T47D (cell line): ENCODE measurements at places on chromosomes 1 and 21.

DNA sequence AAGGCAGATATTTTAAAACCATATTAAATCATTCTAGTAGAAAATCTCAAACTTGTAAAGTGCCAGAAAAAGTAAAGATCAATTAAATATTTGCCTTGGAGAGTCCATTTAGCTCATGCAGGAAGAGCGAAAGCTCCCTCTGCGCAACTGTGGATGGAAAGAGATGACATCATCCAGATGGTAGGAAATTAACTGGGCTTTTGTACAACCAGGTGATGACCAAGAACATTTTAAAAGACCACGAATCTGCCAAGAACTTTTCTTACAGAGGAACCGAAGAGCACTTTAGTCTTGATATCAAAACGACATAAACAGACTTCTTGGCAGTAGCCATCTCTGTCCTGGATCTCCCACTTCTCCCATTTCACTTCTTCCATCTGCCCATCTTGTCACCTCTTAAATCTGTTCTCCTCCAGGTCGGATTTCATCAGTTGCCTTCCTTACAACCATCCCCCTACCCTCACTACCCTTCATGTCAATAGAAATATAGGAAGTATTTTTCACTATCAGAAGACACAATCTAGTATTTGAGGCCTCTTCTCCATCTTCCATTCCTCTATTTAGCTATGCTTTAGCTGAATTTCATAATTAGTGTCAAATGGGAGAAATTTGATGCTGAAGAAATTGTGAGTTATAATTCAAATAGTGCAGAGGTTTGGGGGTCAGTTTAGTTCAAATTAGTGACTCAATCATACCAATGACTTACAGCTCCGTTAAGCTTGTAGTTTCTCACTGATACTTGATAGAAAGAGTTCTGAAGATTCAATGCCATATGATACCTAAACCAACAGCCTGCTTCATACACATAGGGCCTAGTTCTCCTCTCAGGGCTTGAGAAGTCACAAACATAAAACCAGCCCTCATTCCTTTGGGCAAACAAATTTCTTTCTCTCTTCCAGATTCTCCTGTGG lies 22.0 kb upstream of the DNASE2B start:
- no peak for DNase-seq

DNA sequence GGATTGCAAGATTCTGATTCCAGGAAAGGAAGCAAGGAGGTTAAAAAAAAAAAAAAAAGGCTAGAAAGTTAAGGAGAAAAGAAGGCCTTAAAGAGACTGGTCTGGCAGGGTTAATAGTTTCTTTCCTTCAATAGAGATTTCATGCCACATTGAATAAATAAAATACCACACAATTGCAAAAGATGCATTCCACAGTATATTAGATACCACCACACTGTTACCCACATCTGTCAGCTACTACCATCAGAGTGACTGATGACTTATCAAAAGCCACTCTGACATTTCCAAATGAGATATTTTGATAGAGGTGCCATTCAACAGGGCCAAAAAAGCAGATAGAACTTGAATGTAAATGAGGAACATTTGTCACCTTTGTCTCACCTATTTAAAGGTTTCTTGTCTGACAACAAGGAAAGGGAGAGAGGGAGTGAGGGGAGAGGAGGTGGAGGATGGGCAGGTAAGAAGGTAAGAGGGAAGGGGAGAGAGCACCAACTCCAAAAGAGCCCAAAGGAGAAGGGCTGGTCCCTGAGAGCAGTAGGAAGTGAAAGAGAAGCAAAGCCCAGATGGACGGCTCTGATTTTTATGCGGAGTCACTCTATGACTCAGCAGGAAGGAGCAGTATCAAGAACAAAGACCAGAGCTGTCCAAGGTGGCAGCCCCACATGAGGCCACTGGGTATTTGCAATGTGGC lies 38.3 kb downstream of the LRRN2 start:
- peak; percentile 85 for DNase-seq

- DNase-seq: no peak
These were observed 60.3 kb upstream of the GPR153 start for GRCh38 chr1:6321205-6321604.

- DNase-seq: no peak
These were observed 5.3 kb downstream of the KTI12 start for GRCh38 chr1:52028328-52028727.

- DNase-seq: no peak
These were observed 1.0 kb downstream of the APOBEC4 start for GRCh38 chr1:183652107-183652506.

- no peak for DNase-seq
These were observed 348.1 kb upstream of the VAMP3 start for GRCh38 chr1:7422966-7423365.

DNA sequence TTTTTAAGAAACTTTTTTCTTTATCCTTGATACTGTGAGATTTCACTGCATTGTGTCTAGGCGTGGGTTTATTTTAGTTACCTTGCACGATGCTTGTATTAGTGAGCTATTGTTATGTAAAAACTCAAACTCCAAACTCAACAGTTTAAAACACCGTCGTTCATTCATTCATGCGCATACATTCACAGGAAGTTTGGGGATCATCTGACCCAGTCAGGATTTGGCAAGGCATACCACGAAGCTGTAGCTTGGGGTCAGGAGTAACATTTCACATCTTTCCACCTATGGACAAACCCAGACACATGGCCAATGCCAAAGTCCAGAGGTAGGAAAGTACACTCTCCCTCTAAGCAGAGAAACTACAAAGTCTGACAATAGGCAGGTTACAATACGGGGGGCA lies 324.6 kb upstream of the CHRM3 start:
- no peak for DNase-seq

GRCh38 chr1:22613951-22614350 lies 22.5 kb upstream of the C1QA start:
- no peak for DNase-seq

- no peak for DNase-seq
These were observed 32.1 kb upstream of the PLPPR4 start for GRCh38 chr1:99232172-99232571.

GRCh38 chr1:117205368-117205767 lies 5.4 kb downstream of the VTCN1 start:
- DNase-seq: no peak

DNA sequence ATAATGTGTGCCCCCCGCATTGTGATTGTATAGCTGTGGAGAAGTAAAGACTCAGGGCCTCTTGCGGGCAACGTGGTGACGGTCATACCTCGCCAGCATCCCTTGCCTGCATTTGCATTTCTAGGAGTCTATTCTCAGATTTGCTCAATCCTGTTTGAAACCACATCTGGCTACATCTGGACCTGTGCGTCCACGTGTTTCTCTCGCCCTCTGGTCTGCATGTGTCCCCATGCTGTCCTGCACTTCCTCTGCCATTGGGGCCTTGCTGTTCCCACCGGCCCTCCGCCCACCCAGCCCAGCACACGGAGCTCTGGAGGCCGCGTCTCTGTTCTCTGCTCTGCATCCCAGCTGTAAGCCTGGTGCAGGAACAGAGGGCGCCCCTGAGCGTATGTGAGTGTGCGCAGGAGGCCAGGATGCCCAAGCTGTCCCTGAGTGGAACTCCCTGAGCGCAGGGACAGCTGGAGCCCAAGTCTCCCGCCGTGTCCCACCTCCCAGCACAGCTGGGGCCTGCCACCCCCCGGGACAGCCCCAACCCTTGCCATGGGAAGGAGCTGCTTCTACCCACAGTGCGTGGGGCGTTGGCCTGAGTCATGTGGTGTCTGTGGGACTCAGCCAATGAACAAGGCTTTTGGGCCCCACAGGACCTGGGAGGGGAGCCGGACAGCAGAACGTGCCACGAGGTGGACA lies 1.6 kb downstream of the KRTAP10-2 start:
- no peak for DNase-seq

DNA sequence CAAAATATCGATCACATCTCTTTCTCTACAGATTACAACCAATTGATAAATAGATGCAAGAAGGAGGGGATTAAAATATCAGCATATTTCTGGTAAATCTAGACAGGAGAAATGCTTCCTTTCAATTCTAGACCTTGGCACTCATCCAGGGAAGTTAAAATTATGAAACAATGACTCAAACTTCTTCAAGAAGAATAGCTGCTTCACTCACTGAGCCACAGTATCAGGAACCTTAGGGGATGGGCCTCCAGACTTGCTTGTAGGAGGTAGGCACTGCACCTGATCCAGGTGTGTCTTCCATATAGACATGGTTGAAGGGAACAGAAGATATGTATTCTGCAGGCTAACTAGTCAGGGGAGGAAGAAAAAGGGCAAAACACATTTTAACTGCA lies 9.8 kb downstream of the SLAMF7 start:
- no peak for DNase-seq

DNA sequence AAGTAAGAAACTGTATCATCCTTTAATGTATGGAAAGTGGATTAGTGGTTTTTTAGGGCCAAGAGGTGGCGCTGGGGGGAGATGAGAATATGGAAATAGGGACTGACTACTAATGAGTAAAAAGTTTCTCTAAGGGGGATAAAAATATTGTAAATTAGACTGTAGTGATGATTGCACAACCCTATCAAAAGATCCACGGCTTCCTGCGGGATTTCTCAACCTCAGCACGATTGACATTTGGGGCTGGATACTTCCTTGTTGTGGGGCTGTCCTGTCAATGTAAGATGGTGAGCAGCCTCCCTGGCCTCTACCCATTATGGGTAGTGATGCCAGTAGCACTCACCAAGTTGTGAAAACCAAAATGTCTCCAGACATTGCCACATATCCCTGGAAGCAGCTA lies 36.0 kb upstream of the PRDM2 start:
- no peak for DNase-seq

DNA sequence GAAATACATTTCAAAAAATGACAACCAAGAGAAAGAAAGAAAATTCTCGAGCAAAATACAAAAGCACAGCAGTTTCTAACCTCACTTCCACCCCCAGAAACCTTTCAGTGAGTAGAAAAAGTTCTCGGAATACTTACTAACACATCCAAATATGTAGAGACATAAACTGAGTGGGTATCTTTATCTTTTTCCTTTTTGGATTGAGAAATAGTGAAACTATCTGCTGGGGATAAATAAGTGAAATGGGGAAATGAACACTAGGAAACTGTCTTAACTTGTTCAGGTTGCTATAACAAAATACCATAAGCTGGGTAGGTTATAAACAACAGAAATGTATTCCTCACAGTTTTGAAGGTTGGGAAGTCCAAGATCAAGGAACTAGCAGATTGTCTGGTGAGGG lies 72.0 kb downstream of the VCAM1 start:
- no peak for DNase-seq

DNA sequence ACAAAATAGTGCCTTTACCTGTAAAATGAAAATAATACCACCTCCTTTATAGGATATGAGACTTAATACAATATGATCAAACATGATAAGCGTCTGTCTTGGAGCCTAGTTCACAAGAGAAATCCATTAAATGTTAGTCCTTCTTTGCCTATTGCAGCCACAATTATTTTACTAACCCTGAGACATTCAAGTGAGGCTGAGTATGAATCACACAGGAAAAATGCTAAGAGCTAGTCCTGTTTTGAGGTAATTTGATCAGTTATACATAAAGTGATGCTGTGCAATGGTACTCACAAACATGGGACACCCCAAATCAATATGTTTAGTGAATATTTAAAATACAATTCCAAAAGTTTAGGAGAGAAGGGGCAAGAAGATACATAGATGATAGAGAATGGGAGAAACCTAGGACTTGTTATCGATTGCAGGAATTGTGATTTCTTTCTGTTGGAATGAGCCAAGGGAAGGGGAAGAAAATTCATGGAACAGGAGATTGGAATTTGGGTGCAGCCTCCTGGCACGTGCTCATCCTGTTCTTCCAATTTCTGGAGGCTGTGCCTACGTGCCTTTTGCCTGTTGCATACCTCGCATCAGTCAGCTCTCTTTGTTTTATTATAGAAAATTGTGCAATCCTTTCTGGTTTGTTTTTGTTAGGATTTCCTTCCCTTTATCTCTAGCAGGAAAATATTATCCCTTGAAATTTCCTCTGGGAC lies 39.9 kb upstream of the BACH1 start:
- peak; percentile 31 for DNase-seq

DNA sequence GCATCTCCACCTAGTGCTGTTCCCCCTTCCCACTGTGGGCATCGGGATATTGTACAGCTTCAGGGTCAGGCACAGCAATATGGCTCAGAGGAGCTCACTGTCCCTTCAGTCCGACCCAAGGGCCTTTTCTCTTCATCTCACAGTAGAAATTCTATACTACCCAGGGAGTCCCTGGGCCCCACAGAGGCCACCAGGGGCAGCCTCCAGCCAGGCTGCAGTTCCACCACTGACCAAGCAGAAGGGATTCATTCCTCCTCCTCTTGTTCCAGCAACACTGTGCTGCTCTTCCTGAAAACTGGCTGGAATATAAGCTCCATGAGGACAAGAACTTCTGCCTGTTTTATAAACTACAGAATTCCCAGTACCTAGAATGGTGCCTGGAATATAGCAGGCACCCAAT lies 70.5 kb downstream of the CD34 start:
- DNase-seq: no peak

DNA sequence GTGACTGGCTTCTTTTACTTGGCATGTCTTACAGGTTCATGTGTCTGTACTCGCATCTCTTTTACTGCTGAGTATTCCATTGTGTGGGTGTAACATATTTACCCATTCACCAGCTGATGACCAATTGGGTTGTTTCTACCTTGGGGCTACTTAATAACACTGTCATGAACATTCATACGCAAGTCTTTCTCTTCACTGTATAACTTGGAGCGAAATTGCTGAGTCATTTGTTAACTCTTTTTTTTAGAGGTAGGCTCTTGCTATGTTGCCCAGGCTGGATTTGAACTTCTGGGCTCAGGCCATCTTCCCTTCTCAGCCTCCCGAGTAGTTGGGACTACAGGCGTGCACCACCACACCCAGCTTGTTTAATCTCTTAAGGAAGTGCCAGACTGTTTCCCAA lies 6.5 kb downstream of the PYCR2 start:
- no peak for DNase-seq

DNA sequence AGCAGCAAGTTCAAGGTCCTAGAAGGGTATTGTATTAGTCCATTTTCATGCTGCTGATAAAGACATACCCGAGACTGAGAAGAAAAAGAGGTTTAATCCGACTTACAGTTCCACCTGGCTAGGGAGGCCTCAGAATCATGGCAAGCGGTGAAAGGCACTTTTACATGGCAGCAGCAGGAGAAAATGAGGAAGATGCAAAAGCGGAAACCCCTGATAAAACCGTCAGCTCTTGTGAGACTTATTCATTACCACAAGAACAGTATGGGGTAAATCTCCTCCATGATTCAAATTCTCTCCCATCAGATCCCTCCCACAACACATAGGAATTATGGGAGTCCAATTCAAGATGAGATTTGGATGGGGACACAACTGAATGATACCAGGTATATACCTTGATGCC lies 409.5 kb downstream of the NTNG1 start:
- no peak for DNase-seq

- no peak for DNase-seq
These were observed 14.0 kb upstream of the SGIP1 start for GRCh38 chr1:66519992-66520391.
